CD4-positive, alpha-beta memory T cell (primary cell): ENCODE measurements at places on chromosomes 16 and 17. TPM values are rescaled to one million over a fixed set of nuclear protein-coding genes. Genes with fewer than 3 reads are reported as not detected.

The SLC52A1 gene
- total RNA-seq: 0.53 TPM

The HYDIN gene
- total RNA-seq: not detected

The ENDOV gene
- total RNA-seq: 25.5 TPM

The C1QTNF8 gene
- total RNA-seq: not detected

The PRSS53 gene
- 13.3 TPM for total RNA-seq

The MYH1 gene
- total RNA-seq: not detected

The CD300A gene
- total RNA-seq: 27.6 TPM

The NLGN2 gene
- 8.8 TPM for total RNA-seq

The EIF3C gene
- 323 TPM for total RNA-seq

The EMP2 gene
- not detected for total RNA-seq
